ENCODE measurements at places on chromosomes 12 and 14. TPM values are rescaled to one million over a fixed set of nuclear protein-coding genes. Genes with fewer than 3 reads are reported as not detected.

IFNG-AS1 gene
- total RNA-seq: not detected

TAS2R19 gene
- 6.2 TPM for total RNA-seq

PAX9 gene
- total RNA-seq: 0.39 TPM

TESPA1 gene
- total RNA-seq: not detected

PMCH gene
- total RNA-seq: not detected

DDIT3 gene
- total RNA-seq: 9.5 TPM

SNRNP35 gene
- total RNA-seq: 18.5 TPM

OLR1 gene
- not detected for total RNA-seq

CCT2 gene
- total RNA-seq: 259 TPM

PKP2 gene
- total RNA-seq: 67.1 TPM

CDC42BPB gene
- 85.7 TPM for total RNA-seq

MYL2 gene
- total RNA-seq: not detected

ASIC1 gene
- total RNA-seq: 0.65 TPM

SLC17A8 gene
- total RNA-seq: not detected

Measured in placental epithelial cell (primary cell).